Right ventricle myocardium superior (tissue), 1 donor: ENCODE measurements at places on chromosomes 3 and 15.

- DNase-seq, result no peak
Measured at GRCh38 chr15:59636184-59636583, 21.1 kb downstream of the GTF2A2 start.

DNA sequence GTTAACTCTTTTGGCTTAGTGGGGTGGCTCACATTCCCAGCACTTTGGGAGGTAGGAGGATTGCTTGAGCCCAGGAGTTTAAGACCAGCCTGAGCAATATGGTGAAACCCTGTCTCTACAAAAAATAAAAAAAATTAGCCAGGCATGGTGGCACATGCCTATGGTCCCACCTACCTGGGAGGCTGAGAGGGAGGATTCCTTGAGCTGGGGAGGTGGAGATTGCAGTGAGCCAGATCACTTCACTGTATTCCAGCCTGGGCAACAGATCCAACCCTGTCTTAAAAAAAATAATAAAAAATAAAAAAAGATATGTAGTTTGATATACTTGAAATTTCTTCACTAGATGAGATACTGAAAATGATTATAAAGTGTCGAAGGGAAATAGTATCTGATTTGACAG is 178.8 kb downstream of the TCF12 start:
- no peak for DNase-seq

DNA sequence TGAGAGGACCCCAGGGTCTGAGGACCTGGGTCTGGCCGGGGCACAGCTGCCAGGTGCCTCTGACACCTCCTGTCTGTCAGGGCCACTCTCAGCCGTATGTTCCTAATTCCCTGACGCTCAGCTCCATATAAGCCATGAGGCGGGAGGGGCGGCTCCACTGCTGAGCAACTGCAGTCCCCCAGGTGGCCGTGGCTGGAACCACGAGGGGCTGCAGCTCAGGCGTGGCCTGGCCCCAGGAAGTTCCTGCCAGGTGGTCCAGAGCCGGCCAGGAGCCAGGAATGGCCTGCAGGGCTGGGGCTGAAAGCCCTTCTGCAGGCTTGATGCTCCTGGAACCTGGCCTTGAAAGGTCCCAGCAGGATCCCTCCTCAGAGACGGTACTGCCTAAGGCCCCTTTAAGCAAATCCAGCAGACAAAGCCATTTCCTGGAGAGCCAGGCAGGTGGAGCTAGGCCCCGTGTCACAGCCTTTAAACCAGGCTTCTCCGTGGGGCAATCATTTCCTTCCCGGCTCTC is 118.0 kb downstream of the CHSY1 start:
- DNase-seq, result no peak

DNA sequence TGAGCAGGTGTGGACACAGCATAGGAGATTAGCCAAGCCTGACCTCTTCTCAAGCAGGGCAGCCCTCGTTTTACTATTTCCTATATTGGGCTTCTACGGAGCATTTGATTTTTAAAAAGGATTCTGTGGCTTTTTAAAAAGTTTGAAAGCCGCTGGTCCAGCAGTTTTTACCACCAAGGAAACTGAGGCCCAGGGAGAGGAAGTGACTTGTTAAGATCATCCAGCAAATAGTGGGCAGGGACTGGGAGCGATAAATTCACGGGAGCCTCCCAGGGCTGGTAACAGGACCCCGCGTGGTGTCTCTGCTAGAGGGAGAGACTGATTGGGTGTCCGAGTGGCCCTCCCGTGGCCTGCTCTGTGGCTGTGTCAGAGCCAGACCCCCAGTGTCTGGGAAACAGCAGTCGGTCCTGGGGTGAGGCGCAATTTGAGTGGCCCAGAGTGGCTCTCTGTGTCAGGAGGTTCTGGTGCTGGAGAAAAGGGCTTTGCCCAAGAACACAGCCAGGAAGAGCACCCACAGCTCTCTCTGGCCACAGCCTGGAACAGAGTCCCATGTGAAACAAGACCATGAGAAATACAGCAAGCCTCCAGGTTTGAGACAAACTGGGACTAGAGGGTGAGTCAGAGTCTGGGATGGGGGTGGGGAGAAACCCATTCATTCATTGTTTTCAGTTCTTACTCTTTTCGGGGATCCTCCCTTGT is 4.2 kb downstream of the FURIN start:
- DNase-seq, result no peak

DNA sequence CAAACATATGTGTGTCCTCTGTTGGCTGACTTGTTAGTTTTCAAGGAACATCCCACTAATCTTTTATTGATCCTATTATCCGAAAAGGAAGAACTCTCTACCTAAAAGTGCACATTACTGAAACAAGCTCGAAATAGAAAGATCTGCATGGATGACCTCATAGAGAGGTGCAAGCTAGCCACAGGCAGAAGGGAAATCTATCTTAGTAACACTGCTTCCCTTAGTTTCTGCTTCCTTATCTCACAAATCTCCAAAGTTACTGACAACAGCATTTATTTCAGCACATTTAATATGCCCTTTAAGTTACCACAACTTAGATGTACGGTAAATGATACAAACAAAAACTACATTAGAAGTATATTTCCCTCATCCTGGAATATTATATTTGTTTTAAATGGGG is 285.1 kb upstream of the CCDC54 start:
- DNase-seq, result no peak

DNA sequence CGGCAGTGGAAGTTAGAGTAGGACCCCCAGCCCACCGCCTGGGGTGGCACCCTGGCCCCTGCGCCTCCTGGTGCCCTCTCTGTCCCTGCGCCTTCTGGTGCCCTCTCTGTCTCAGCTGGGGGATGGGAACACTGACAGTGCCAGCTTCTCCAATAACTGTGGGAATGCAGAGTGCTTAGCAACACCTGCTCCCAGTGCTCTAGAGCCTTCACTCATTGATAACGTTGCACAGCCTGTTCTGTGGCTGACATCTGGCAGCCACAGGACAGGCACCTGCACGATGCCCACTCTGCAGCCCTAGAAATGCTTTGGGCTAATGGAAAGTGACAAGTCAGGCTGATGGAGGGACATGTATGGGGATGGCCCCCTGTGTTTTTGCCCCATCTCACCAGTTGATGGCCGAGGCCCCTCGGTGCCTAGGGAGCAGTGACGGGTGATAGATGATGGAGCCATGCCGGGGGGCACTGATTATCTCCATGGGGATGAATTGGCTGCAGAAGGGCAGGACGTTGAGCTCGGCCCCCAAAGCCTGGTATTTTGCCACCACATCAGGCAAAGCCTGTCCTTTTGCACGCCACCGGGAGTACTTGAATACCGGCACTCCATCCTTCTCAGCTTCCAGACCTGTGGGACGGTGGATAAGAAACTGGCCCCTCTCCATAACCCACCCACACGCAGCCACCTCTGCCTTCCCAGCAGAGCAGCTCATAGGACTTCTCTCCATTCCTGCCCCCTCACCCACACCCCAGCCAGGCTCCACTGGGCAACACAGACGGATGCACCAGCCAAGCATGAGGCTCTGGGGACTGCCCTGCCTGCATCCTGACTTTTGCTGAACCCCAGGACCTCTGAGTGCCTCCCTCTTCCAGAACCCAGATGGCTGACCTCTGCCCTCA is 22.1 kb downstream of the ALDH1L1 start:
- DNase-seq, result no peak

DNA sequence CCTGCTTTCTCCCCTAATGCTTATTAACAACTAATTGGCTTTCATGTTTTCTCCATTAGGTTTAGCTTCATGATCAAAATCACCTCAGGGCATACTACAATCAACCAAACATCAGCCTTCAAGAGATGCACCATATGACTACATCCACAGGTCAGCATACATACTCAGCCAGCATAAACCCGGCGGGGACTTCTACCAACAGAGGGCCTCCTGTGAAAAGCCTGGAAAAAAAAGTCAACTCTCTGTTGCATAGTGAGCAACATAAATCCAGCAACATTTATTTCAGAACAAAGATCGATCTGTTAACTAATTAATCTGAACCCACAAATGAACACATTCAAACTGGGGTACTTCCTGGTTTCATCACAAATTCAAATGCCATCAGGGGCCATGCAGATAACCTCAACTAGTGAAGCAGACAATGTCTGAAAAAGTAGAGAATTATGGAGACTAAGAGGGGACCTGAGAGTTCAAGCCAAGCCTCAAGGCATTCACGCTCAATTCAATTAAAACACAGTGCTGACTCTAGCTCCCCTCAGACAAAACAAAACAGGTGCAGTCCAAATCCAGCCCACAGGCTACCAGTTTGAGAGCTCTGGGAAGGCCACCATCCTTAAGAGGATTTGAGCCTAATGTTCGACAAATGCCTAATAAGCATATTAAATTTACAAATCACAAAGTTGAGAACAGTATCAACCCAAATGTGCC is 124.5 kb downstream of the MAGI1 start:
- no peak for DNase-seq

- no peak for DNase-seq
Measured at GRCh38 chr3:182400838-182401237, 392.5 kb upstream of the ATP11B start.

DNA sequence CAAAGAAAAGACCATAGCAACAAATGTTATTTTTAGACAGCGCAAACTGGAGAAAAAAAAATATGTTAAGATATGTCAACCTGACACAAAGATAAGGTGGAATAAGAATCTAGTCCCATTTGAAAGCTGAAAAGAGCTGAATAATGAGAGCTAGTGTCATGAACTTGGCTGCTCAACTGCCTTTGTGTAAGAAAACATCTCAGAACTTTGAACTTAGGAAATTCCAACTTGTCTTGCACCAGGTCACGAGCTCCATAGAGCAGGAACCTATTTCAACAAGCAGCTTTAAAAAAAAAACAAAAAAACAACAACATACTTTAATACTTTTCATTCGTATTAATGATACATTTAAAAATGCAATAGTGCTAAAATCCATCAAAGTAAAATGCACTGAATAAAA is 79.5 kb downstream of the ZNF280D start:
- no peak for DNase-seq

DNA sequence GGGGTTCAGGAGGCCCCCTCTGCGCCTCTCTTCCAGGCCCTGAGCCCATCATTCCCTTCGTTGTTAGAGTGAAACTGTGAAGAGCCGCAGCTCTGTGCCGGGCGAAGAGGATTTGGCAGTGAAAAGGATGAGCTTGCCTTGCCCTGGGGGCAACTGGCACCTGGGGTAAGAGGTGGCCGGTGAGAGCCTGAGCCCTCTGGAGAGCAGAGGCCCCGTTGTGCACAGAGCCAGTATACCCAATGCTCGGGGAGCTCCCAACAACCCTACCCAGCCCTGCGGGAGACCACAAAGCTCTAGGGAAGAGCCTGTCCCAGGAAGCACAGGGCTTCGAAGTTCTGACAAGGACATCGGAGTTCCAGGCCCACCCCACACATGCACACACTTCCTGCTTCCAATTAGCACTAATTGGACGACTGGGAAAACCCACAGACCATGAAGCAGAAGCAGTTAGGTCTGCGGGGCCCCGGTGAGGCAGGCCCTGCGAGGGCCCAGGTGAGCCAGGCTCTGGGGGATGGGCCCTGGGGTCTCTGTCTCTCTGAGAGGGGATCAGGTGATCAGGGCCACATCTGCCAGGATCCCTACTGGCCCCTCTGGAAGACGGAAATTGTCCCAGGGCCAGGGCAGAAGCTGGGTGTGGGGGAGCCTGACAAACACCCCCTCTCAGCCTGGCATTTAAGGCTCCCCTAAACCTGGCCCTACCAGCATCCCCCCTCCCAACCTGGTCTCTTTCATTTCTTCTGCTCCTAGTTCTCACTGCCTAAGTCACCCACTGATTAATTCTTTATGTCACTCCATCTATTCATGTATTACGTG is 27.9 kb upstream of the SFMBT1 start:
- peak; percentile 32 for DNase-seq

DNA sequence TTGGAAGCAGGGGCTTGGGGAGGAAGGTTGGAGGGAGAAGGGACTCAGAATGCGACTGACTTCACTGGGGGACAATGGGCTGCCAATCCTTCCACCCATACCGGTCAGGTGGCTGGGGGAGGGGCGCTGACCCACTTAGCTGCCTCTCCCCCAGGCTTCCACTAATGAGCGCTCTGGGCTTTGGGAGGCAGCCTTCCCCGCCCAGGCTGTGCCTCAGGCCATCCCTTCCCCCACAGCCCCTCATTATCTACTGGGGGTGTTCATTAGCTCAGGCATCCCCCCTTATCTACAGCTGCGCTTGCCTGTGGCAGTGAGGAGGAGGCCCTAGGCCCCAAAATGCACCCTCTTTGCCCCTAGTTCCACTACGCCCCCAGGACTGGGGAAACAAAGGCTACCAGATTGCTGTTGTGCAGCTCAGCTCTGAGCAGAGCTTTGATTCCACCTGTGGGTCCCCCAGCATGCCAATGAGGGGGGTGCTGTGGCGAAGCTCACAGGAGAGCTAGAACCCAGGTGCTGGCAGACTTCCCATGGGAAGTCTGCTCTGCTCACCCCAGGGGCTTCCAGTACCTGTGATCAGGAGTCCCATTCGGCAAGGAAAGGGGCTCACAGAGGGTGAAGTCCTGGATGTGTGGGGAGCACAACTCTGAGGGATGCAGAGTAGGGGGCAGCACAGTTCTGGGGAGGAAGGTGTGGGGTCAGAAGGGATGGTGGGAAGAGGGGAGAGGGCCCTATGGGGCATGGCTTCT is 29.4 kb upstream of the SEMA3F start:
- DNase-seq, result peak; percentile 35

- no peak for DNase-seq
Measured at GRCh38 chr15:73053398-73053723, 1.1 kb downstream of the NEO1 start.

DNA sequence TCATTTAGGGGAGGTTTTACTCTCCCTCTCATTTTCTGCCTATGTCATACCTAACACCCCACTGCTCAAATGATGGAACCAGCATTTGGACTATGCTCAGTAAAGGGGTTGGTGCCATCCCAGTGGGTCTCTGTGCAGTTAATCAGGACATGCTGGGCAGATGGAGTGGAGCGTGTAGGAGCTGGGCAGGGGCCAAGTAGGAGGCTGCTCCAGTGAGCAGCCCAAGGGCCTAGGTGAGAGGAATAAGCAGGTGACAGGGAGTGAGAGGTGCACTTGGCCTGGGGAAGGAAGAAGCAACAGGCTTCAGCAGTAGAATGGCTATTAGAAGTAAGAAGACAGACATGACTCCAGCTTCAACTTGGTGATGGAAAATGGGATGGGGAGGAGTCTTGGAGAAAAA is 72.2 kb downstream of the EPHB1 start:
- no peak for DNase-seq

DNA sequence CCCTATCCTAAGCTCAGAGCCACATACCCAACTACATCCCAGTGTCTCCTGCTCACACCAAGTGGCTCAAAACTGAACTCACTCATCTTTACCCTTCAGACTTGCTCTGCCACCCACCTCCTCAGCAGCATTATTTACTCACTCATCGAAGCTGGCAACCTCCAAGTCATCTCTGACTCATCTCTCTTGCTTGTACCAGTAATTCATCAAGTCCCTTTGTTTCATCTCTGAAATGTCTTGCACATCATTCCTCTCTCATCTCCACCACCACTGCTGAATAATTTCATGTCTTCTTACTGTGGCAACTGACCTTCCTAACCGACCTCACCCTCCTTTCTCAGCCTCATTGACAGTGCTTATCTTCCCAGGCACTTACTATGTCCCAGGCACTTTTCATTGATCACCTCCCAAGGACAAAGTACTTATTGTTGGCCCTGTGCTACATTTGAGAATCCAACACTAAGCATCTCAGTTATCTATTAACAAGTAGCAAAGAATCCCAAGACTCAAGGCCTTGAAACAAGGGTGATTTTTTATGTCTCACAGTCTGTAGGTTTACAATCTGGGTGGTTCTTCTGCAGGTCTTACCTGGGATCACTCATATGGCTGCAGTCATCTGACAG is 82.0 kb downstream of the MRPL46 start:
- no peak for DNase-seq

GRCh38 chr3:169161011-169161410 is 502.5 kb downstream of the MECOM start:
- no peak for DNase-seq

- no peak for DNase-seq
Measured at GRCh38 chr3:150371741-150372254, 36.3 kb upstream of the TSC22D2 start.

- DNase-seq, result no peak
Measured at GRCh38 chr15:29942143-29942542, 119.9 kb upstream of the TJP1 start.
